Naive thymus-derived CD8-positive, alpha-beta T cell (primary cell): ENCODE measurements at places on chromosomes 3 and 15.

- no peak for DNase-seq
Measured at GRCh38 chr3:69567023-69567709, 172.1 kb upstream of the MITF start.

GRCh38 chr3:55723653-55724406 lies 236.7 kb upstream of the WNT5A start:
- DNase-seq = no peak

DNA sequence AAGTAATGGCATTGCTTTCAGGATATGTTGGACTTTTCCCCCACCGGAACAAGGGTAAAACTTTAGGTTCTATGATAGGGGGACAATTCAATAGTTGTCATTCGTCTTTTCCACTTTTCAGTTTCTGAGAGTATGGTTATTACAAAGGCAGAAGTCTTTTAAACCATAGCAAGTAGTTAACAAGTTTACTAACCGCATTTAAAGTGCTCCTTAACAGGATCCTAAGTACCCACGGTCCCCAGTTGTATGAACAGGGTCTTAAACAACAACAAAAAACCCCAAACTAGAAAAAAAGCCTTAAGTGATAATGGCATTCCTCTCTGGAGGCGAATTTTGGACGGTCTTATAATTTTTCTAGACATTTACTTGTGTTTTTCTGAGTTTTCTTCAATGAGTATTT lies 831 bp downstream of the IFT57 start:
- DNase-seq = no peak

- DNase-seq = no peak
Measured at GRCh38 chr3:185049710-185050109, 103.2 kb downstream of the C3orf70 start.

DNA sequence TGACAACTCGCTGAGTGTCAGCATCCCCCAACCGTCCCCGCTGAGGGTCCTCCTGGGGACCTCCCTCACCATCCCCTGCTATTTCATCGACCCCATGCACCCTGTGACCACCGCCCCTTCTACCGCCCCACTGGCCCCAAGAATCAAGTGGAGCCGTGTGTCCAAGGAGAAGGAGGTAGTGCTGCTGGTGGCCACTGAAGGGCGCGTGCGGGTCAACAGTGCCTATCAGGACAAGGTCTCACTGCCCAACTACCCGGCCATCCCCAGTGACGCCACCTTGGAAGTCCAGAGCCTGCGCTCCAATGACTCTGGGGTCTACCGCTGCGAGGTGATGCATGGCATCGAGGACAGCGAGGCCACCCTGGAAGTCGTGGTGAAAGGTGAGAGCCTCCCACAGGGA lies 35.4 kb downstream of the ACAN start:
- no peak for DNase-seq

- no peak for DNase-seq
Measured at GRCh38 chr3:10384541-10385360, 63.8 kb upstream of the SEC13 start.

DNA sequence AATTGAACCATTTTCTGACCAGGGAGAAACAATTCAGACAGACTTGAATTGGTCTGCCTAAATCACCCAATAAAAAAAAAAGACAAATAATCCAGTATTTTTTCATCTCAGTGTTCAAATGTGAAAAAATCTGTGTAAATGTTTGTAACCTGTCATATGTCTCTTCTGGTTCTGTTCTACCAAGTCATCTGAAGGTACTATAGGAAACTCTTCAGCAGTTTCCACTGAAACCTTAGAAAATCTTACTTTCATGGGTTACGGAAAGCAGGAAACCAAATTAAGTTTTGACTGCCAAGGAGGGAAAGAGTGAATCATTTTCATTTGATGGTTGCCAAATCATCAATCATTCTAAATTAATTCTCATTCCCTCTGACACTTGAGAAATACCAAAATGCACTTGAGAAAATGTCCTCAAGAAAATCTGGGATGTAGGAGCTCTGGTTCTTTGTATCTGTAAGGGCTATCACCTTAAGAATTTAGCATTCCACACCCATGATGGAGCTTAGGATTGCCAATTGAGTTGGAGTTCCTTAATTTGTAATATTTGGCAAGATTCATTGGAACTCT lies 278.2 kb upstream of the KCNH8 start:
- DNase-seq = no peak

GRCh38 chr3:153293265-153293664 lies 131.2 kb downstream of the RAP2B start:
- DNase-seq = no peak
